Stimulated activated CD8-positive, alpha-beta memory T cell treated with anti-CD3 and anti-CD28 coated beads, Interleukin-15, amount 100 ng/mL, for 1 hour (primary cell): ENCODE measurements at places on chromosomes 16 and 17.

GRCh38 chr16:78209951-78210661, 110.7 kb downstream of the WWOX start:
- DNase-seq = no peak

DNA sequence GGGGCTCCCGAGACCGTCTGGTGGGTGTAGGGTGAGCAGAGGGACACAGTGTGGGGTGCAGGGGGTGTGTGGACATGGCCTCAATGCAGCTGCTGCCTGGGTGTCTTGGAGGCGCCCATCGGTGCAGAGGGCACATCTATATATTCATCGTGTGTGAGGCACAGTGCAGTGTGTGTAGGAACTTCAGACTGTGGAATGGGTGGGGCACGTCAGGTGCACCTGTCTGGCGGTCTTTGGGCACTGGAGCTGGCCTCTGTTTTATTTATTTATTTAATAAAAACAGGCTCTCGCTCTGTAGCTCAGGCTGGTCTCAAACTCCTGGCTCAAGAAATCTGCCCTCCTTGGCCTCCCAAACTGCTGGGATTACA, 16.8 kb downstream of the LASP1 start:
- no peak for DNase-seq

DNA sequence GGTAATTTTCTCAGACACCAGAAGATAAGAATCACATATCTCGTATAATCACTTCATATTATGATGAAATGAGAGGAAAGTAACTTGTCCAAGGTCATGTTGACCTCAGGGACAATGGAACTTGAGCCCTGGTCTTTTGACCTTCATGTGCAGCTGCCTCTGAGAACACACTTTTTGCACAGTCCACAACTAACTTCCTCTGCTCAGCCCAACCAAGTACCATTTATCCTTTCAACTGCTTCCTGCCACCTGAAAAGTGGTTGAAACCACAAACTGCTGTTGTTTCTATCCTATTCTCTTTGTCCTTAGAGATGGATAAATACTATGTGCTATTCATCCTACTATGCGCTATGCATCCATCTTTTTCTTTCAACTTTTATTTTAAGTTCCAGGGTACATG, 2.3 kb upstream of the CCL1 start:
- no peak for DNase-seq

GRCh38 chr16:24773771-24774427, 44.4 kb downstream of the TNRC6A start:
- no peak for DNase-seq

- no peak for DNase-seq
These were observed 7.1 kb upstream of the RAB40C start for GRCh38 chr16:582614-583331.

GRCh38 chr17:78924481-78925151, 571 bp downstream of the TIMP2 start:
- DNase-seq = no peak

DNA sequence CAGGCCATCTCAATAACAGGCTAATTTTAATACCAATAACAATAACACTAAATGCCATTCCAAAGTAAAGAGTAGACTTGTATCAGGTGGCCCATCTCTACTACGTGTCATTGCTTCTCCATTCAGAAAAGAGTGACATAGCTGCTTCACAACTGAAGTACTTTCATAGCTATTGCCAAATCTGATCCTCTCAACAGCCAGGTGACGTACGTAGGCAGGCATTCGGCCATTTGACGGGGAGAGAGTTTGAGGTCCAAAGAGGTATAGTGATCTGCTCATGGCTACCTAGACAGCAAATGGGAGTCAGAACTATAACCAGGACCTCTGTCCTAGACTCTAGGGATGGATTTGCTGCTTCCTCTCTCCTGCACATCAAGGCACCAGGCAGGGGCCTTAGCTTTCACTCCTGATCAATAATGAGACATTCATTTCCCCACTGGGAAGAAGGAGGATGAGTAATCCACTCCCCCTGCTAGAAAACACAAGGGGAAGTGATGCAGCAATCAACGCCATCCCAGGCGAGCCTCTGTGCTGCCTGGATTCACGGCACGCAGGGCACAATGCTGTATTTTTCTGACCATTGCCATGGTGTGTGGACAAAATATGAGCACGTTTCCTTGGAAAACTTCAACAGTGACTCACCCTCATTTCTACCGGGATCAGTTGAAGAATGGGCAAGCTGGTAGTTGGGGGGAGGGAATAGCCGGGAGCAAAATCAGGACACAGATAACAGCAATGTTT, 80.9 kb downstream of the SPACA3 start:
- DNase-seq = no peak

DNA sequence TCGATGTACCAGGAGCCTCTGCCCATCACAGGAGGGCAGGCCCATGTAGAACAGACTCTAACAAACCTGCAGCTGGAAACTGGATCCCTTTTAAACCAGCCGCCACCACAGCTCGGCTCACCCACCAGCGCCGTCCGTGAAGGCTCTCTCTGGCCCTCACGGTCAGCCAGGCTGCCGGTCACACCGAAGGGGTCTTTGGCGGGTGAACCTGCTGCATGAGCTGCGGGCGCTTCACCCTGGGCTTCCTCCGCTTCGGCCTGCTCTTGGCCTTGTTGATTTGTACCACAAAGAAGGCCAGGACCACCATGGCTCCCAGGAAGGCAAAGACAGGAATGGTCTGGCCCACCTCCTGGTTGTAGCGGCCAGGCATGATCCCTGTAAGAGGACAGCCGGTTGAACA, 11.7 kb upstream of the SLC38A8 start:
- DNase-seq = no peak

DNA sequence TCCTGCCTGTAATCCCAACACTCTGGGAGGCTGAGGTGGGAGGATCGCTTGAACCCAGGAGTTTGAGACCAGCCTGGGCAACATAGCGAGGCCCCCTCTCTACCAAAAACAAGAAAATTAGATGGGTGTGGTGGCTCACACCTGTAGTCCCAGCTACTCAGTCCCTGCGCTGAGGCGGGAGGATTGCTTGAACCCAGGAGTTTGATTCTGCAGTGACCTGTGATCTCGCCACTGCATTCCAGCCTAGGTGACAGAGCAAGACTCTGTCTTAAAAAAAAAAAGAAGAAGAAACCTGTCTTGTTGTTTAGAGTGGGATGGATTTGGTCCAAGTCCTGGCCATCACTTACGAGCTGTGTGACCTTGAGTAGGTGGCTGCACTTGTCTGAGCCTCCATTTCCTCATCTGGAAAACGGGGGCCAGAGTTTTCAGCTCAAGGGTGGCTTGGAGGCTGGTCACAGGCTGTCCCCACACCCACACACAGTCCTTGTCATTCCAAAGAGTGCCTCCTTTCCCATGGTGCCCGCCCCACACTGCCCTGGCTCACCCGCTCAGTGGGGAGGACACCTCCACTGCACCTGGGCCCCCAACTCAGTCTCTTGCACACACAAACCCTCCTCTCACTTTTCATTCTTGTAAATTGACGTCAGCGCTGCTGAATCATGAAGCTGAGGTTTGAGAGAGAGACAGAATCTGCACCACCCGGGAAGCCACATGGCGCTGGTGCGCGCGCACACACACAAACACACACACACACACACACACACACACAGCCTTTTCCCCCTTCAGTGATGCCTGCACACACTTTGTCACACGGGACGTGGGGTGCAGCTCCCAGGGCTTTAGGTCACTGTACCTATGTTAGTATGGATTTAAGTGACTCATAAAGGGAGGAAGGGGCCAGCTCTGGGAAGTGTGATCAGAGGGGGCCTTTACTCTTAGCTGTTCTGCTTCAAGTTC, 4.2 kb downstream of the SOCS1 start:
- peak; percentile 57 for DNase-seq

DNA sequence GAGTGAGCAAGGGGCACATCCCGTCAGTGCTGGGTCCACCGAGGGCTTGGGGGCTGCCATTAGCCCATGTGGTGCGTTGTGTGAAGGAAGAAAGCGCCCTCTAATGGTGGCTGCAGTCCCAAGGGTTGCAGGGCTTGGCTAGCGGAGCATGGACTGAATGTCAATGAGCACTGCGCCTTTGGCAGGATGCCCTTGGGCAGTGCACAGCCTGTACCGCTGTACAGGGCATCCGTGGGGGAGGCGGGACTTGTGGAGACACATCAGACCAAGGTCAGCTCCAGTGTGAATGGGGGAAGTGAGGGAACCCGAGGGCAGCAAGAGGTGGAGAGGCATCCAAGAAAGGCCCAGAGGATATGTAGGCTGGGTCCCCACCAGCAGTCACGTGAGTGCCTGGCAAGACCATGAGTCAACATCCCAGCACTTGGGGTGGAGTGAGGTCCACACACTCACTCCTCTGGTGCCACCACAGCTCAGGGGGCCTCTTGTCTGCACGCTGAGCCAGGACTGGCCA, 75.5 kb upstream of the MED9 start:
- DNase-seq = no peak

GRCh38 chr16:55035956-55036355, 105.3 kb downstream of the IRX5 start:
- DNase-seq = no peak

- no peak for DNase-seq
These were observed 10.8 kb upstream of the GP1BA start for GRCh38 chr17:4921320-4921719.

GRCh38 chr17:66548659-66549310, 246.4 kb downstream of the PRKCA start:
- DNase-seq = no peak

- DNase-seq = no peak
These were observed 103.4 kb downstream of the IRF8 start for GRCh38 chr16:86002178-86002900.

DNA sequence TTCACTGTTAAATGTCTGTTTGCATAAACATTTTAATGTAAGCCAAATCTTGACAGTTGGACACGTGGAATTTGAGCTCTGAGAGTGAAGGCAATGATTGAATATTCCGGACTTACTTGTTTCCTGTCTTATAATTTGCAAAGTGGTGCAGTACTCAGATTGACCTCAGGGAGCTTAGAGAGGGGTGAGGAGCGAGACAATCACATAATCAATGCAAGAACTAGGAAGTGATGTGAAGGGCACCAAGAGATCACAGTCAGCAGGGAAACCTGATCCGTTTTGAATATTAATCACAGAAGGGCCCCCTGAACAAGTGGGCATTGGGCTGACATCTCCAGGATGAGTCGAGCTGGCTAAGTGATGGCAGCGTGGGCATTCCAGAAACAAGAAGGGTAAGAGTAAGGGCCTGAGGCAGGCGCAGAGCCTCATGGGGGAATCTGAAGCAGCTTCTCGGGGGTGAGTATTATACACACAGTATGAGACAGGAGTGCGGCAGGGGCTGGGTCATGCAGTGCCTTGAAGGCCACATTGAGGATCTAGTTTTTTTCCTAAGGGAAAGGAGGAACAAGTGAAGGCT, 26.1 kb downstream of the TEX2 start:
- no peak for DNase-seq

DNA sequence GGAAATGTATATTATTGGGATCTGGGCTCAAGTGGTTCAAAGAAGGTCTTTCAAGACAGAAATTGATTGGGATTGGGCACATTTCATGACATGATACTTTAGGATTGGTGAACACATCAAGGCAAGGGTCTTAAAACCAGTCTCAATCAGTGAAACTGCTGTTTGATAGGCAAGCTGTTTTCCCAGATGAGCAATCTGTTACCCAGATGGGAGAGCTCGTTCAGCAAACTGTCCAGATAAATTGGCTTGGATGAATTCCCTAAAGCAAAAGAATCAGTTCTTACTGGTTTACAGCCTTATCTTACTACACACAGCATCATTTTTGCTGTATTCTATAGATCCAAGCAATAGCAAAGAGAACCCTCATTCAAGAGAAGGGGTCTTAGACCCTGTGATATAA, 31.0 kb upstream of the CNEP1R1 start:
- no peak for DNase-seq

GRCh38 chr16:4790871-4791270, 2.7 kb upstream of the SEPTIN12 start:
- DNase-seq = no peak

DNA sequence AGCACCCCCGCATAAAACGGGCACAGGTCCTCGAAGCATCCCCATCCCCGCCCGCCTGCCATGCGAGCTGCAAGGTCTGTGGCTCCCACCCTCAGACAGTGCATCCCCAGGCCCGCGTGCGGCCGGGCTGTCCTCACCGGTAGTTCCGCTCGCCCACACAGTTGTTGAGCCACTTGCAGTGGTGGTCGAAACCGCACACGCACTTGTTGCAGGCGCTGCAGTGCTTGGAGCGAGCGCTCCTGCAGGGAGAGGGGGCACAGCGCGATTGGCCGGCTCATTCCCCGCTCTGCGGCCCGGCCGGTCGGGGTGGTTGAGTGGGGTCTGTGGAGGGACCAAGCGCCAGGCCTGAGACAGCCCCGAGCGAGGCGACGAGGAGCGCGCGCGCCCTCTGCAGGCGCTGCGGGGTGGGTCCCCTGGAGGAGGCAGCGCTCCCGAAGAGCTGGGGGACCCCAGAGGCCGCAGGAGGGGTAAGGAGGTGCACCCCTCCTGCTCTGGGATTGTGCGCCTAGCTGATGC, 6.0 kb upstream of the TPPP3 start:
- DNase-seq = no peak

GRCh38 chr16:27230562-27231001, 27.3 kb downstream of the KDM8 start:
- peak; percentile 51 for DNase-seq

- DNase-seq = no peak
These were observed 8.8 kb upstream of the MT3 start for GRCh38 chr16:56580391-56581048.

- DNase-seq = no peak
These were observed 770.7 kb downstream of the CDH11 start for GRCh38 chr16:64351121-64351520.

GRCh38 chr16:86367291-86368072, 142.8 kb upstream of the FOXF1 start:
- no peak for DNase-seq

GRCh38 chr17:76735006-76735405, 2.1 kb downstream of the SRSF2 start:
- no peak for DNase-seq

- no peak for DNase-seq
These were observed 14.2 kb downstream of the RNF112 start for GRCh38 chr17:19424934-19425868.

DNA sequence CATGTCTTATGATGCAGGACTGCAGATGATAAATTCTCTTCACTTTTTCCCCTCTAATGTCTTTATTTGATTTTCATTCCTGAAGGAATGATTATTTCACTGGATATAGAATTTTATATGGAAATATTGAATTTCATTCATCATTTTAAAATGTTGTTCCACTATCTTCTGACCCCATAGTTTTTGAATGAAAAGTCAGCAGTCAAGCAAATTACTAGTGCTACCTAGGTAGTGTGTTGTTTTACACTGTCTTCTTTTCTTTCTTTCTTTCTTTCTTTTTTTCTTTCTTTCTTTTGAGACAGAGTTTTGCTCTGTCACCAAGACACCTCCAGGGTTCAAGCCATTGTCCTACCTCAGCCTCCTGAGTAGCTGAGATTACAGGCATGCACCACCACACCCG, 76.9 kb downstream of the WSB1 start:
- no peak for DNase-seq

- DNase-seq = no peak
These were observed 167.1 kb downstream of the HAPSTR1 start for GRCh38 chr16:9258423-9259051.

GRCh38 chr16:49336581-49336980, 37.0 kb upstream of the C16orf78 start:
- no peak for DNase-seq

- DNase-seq = peak; percentile 83
These were observed 5.6 kb downstream of the RARA start for GRCh38 chr17:40314584-40314956.

GRCh38 chr17:49741692-49742076, 22.2 kb downstream of the FAM117A start:
- DNase-seq = no peak

GRCh38 chr17:50947782-50948543, 81.8 kb upstream of the TOB1 start:
- DNase-seq = no peak
